Ammon's horn (tissue), 1 donor: ENCODE measurements at places on chromosomes 2 and 18.
A peak's percentile ranks its signal among the peaks of the same experiment; 100 is the strongest.

GRCh38 chr18:23824669-23825068 is 135.4 kb downstream of the LAMA3 start:
- DNase-seq = no peak

DNA sequence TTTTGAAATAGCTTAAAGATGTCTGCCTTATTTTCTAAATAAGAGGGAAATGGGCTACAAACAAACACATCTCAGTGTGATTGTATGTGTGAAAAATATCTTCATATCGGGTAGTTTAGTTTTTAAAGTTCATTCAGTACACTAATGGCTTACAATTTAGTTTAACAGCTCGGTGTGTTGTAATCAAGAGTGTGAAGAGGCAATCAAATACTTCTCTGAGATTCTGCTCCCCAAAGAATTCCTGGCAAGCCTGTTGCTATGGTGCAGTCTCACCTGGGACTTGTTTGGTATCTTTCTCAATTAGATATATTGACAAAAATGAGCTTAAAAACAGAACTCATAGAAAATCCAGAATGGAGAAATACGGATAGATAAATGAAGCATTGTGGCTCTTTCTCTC is 99.4 kb downstream of the PKP4 start:
- no peak for DNase-seq

DNA sequence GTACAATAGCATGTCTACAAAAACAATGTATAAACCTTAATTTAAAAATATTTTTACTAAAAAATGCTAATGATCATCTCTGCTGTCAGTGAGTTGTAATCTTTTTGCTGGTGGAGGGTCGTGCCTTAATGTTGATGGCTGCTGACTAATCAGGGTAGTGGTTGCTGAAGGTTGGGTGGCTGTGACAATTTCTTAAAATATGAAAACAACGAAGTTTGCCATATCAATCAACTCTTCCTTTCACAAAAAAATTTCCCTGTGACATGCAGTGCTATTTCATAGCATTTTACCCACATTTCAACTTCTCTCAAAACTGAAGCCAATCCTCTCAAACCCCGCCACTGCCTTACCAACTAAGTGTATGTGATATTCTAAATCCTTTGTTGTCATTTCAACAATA is 112.4 kb downstream of the OLA1 start:
- no peak for DNase-seq

DNA sequence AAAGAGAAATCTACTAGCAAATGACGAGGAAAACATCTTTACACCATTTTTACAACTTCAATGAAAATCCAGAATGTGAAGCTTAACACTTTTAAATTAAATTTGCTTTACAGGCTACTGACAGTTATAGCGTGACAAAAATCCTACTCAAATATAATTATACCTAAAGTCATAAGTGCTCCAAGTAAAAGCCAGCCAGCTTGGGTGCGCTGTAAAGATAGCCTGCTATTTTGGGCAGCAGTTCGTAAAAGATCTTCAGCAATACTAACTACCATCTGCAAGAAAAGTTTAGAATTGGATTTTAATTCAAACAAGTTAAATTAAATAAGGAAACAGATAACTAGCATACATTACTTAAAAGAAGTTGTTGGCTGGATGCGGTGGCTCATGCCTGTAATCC is 22.4 kb downstream of the HEATR5B start:
- DNase-seq = no peak

- no peak for DNase-seq
Measured at GRCh38 chr2:15764683-15765011, 173.0 kb downstream of the DDX1 start.

DNA sequence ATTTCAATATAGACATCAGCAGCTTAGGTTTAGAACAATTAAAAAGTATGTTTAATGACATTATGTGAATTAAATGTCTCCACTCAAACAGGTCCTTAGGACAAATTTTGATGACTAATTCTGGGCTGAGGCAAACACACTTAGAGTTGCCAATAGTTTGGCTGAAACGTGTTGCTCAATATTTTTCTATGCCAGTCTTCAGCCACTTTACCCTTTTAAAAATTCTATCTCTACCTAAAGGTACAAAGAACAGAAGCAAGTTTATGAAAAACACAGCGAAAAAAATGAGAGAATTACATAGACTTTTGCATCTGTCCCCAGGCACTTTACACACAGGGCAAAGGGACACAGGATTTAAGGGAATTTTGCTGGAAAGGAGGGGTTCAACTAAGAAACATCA is 4.5 kb downstream of the IDH1 start:
- no peak for DNase-seq

DNA sequence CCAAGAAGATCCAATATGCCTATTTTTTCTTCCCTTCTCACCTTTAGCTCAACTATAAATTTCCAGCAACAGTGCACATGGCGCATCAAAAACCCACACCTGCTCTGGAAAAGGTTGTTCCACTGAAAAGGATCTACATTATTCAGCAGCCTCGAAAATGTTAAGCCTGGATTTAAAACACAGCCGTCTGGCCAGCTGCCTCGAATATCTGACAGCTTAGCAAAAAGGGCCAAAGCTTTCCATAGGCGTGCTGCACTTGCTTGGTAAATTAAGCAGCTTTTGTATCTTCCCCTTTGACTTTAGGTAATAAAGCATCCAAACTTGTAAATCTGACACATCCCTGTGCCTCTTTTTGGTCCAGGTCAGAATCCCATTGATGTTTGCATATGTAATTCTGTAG is 20.5 kb downstream of the DAPL1 start:
- no peak for DNase-seq

DNA sequence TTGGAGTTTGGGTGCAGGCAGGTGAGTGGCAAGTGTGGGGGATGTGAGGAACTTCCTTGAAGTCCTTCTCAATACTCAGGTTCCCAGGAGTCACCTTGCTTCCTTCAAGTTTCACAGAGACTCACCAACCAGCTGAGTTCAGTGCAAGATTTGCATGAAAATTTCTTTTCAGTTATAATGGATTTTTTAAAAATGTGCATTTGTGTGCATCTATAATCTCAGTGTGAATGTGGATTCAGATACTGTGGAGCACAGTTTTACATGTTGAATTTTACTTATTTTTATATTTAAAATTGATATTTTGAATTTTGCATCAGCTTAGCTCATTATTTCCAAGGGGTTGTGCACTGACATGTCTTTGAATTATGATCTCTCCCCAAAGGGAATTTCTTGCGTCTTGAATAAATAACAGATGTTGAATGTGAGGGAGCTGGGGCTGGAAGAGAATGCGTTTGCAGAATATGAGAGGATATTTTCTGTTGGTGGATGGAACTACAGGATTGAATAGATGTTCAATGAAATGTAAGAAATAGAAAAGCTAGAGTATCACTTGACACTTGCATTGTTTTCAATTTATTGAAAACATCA is 184.3 kb downstream of the RPRM start:
- no peak for DNase-seq

GRCh38 chr18:35344736-35345459 is 678 bp upstream of the ZNF24 start:
- no peak for DNase-seq

DNA sequence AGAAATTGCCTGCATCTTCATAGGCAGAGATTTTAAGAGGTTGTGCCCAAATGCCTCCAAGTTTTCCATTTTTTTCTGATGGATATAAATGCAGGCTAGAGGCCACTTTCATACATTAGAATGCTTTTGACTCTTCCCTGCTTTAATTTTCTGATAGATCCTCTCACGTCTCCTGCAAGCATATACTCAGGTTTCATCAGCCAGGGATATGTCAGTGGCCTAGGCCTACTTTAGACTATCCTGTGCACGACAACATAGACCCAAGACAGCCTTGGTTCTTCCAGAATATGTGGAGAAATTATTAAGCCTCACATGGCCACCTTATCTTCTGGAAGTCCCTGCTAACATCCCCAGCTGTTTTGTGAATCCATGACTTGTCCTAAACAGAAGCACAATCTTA is 415.9 kb downstream of the TDRD15 start:
- no peak for DNase-seq

GRCh38 chr2:147231607-147232006 is 613.2 kb upstream of the ACVR2A start:
- DNase-seq = no peak

DNA sequence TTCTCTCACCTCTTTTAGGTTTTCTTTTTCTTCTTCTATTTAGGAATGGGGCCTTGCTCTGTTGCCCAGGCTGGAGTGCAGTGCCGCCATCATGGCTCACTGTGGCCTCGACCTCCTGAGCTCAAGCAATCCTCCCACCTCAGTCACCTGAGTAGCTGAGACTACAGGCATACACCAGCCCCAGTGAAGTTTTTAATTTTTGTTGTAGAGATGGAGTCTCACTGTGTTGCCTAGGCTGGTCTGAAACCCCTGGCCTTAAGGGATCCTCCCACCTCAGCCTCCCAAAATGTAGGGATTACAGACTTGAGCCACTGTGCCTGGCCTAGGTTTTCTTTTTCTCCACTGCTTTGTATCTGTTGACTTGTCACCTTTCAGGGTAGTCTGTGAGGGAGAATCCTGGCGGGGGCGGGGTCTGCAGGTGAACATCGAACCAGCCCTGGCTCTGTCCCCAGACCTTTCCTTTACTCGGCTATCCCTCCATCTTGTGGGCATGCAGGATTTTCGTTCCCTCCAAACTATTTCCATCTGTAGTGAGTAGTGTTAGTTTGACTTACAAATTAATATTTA is 21.7 kb downstream of the NCK2 start:
- no peak for DNase-seq

DNA sequence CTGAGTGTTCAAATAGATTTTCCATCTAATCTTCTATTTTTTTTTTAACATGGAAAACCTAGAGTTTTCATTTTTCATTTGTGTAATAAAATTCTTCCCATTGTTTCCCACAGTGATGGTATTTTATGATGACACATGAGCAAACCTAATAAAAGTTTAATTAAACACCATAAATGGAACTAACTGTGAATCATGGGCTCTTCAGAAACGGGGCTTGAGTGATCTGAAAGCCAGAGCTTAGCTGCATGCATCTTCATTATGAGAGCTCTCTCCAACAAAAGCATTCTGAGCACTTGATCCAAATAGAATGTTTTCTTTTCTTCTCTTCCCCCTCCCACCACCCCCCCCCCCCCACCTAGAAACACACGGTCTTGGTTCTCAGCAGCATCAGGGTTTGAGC is 82.1 kb upstream of the REV1 start:
- no peak for DNase-seq

DNA sequence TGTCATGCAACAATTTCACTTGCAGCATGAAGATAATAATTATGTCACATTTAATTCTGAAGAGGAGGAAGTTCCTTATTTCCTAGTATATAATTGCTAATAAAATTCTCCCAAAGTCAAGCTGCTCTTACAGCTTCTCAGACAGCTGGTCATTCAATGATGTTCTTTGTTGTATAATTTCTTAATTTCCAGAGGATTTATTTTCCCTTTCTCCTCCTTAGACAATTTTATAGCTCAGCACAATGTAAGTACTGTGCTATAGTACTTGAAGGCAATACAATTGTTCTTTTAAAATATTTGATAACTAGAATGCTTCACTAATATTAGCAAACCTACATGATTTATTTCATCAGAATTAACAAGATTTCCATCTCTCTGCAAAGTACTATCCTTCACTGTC is 73.4 kb downstream of the ROCK1 start:
- DNase-seq = no peak

DNA sequence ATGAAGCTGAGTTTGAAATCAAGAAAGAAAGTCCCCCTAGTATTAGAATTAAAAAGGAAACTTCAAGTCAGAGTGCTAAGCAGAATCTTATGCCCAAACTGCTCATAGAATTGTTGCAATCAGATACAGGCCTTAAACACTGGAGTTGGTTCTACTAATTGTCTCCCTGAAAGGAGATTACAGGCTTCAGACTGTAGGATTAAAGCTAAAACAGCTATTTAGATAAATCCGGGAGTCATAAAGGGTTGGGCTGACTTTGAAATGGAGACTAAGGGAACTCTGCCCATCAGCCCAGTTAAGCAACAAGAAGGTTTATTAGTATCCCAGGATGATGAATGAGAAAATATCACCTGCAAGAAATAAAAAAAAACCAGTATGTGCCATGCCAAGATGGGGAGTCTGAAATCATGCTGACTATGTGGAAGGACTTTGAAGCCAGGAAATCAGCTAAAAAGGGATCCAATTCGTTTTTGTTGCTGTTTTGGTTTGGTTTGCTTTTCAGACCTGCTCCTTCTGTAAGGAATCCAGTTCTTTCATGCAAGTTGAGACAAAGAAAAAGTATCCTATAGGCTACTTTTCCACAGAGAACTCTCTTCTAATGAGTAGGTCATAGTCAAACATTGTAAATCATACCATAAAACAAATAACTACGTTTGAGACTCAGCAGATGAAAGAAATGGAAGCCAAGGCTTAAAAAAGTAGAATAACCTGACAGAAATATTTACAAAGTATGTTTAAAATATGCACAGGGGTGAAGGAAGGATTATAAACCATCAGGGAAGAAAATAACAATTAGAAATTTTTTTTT is 37.6 kb upstream of the MSTN start:
- no peak for DNase-seq

DNA sequence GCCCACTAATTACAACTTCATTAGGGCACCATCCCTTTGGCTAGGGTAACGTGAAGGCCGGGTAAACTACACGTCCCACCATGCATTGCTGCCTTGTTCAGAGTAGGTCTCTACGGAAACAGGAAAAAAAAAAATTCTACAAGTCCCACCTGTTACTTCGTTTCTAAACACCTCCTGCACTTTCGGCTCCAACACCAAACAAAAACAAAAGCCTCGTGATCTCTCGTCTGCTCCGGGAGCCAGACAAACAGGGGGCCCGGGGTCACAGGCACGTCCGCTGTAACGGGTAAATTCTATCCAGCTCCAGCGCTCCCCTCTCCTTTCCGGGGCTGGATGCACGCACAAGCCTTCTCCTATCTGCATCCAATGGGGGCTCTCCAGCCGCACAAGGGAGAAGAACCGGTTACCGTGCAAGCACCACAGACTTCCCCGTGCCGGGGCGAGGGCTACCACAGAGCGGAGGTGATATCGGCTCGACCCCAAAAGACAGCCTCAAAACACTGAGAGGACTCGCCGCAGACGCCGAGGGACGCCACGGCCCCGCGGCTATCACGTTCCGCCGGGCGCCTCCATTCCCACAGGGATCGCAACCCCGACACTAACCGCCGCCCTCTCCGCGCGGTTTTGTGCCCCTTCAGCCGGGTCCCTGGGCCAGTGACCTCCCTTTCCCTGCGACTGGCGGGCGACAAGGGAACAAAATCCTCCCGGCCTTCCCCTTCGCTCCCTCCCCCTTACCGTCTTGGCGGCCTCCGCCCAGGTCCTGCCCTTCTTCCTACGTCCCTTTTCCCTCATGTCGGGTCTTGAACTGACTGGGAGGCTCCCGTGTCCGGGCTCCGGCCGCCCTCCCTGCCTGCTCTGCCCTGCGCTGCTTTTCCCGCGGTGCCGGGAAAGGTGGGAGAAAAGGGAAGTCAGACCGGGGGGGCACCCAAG is 591 bp downstream of the ASXL2 start:
- peak; percentile 81 for DNase-seq

GRCh38 chr2:75632091-75632701 is 14.4 kb upstream of the MRPL19 start:
- DNase-seq = no peak

GRCh38 chr2:147636238-147636882 is 208.5 kb upstream of the ACVR2A start:
- peak; percentile 33 for DNase-seq

DNA sequence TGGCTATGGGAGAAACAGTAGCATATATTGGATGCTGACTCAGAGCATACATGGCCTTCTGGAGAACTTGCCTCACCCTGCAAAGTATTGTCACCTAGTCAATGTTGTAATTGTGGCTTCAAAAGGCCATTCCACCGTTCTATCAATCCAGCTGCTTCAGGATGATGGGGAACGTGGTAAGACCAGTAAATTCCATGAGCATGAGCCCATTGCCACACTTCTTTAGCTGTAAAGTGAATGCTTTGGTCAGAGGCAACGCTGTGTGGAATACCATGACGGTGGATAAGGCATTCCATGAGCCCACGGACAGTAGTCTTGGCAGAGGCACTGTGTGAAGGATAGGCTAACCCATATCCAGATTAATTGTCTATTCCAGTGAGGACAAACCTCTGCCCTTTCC is 1300.1 kb upstream of the ACVR2A start:
- DNase-seq = no peak
